A549 treated with GW870086 at 1 μM for 4 hours (cell line): ENCODE measurements at places on chromosomes 7 and 10. TPM values are rescaled to one million over a fixed set of nuclear protein-coding genes. Genes with fewer than 3 reads are reported as not detected.

The CNPY1 gene
- not detected in 5 replicates for total RNA-seq

The SMKR1 gene
- 7.9 to 10.8 TPM (median 10.1 TPM) in 5 replicates for total RNA-seq

The INMT gene
- total RNA-seq = not detected in 5 replicates

The PPP1R17 gene
- total RNA-seq = not detected in 5 replicates

The CD36 gene
- total RNA-seq = 0.08 to 0.10 TPM in 2 of 5 replicates, not detected in the others

The ZRANB1 gene
- total RNA-seq = 7.2 to 9.8 TPM (median 8.9 TPM) in 5 replicates

The NODAL gene
- total RNA-seq = not detected in 5 replicates

The ATRNL1 gene
- total RNA-seq = 0.14 to 0.28 TPM (median 0.18 TPM) in 4 of 5 replicates, not detected in the other

The C10orf143 gene
- 0.24 to 1.1 TPM (median 0.47 TPM) in 5 replicates for total RNA-seq

The CYP2C9 gene
- total RNA-seq = not detected in 5 replicates

The PRF1 gene
- 0.09 to 0.25 TPM in 2 of 5 replicates, not detected in the others for total RNA-seq
